ENCODE measurements at places on chromosomes 7 and 10.

GRCh38 chr7:135980012-135980551 lies 2.9 kb upstream of the MTPN start:
- DNase-seq = peak; percentile 35

GRCh38 chr10:117373823-117374505 lies 1.3 kb downstream of the PDZD8 start:
- DNase-seq = peak; percentile 4

GRCh38 chr7:55361560-55361959 lies 3.6 kb upstream of the LANCL2 start:
- no peak for DNase-seq

DNA sequence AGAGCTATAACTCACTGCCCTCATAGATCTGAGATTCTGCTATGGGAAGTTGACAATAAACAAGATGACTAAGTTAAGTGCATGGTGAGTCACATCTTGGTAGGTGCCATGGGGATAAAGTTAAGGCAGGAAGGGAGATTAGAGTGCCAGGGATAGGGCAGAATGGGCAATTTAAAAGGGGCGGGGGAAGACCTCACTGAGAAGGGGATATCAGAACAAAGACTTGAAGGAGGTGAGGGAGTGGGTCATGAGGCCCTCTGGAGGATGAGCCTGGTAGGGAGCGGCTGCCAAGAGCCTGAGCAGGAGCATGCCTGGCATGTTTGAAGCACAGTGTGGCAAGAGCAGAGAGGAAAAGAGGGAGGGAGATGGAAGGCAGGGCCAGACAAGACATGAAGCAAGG lies 34.8 kb upstream of the INMT start:
- DNase-seq = no peak

DNA sequence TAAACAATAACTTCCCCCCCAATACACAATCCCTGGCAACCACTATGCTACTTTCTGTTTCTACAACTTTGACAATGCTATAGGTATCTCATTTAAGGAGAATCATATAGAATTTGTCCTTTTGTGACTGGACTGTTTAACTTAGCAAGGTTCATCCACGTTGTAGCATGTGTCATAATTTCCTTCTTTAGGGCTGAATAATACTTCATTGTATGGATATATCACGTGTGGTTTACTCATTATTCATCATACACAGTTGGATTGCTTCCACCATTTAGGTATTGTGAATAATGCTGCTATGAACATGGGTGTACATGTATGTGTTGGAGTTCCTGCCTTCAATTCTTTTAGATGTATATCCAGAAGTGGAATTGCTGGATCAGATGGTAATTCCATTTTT lies 111.0 kb downstream of the LMBR1 start:
- no peak for DNase-seq

Measured in CD4-positive, alpha-beta T cell treated with Interleukin-4 for 4 hours (primary cell).